ENCODE measurements at places on chromosomes 16 and 17.
A peak's percentile ranks its signal among the peaks of the same experiment; 100 is the strongest.

- no peak for DNase-seq
Measured at GRCh38 chr16:6190776-6191175, 1093.2 kb upstream of the EEF2KMT start.

DNA sequence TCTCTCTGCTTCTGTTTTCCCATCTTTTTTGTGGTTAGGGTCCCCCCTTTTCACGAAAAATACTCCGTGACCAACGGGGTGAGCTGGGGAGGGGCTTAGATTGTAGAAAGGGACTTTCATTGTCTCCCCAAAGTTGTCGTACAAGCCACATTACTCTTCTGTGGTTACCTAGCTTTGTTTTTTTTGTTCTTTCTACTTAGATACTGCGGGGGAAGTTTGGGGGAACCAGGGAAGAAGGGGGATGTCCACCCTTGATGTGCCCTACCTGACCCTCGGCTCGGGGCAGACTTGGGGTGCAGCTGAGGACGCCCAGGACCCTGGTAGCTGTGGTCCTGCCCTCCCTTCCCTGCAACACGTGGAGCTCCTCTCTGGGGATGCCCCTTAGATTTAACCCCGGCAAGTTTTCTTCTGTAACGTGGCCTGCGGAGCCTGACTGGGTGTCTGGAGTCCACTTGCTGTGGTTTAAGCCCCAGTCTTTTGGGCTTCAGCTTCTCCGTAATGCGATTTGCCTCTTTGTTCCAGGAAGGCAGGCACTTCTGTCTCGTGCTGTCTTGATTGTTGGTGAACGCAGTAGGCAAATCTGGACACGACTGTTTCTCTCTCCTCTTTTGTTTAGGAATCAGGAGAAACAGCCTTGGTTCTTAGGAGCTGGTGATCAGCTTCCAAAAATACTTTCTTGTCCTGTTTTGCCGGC, 892 bp downstream of the ABCC1 start:
- DNase-seq = peak; percentile 28

- no peak for DNase-seq
Measured at GRCh38 chr17:71709946-71710345, 410.9 kb upstream of the SOX9 start.

GRCh38 chr17:66469088-66469442, 166.7 kb downstream of the PRKCA start:
- DNase-seq = no peak

- DNase-seq = no peak
Measured at GRCh38 chr17:9414471-9414870, 161.1 kb downstream of the STX8 start.

DNA sequence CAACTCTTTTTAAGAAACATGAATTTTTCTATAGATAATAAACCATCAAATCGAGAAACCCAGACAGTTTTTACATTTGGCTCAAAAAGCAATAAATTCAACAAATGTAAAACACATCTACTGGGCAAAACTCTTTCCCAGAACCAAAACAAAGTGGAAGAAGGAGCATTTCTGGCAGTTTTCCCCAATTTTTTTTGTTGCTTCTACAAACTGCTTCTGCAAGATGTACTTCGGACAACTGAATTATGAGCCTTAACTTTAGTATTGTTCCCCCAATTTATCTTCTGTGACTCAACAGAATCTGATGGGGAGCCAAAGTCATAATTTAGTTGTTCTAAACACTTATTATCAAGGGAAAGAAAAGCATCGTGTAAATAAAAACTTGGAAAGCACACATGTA, 1047.2 kb downstream of the CDH11 start:
- DNase-seq = no peak

- DNase-seq = no peak
Measured at GRCh38 chr16:60064026-60064425, 1329.9 kb upstream of the GOT2 start.

DNA sequence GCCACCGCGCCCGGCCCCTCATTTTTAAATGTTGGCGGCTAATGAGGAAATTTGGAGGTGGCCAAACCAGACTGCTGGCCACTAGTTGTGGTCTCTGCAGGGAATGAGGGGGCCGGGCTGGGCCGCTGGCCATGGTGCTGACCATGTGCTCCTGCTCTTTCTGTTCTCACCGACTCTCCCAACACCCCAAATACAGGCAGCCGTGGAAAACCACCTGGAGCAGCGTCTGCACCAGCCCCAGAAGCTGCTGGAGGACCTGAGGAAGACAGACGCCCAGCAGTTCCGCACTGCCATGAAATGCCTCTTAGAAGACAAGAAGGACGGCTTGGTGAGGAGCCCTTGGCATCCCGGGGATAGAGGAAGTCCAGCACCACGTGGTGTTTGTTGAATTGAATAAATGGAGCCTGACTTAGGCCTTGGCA, 21.3 kb downstream of the OTOA start:
- DNase-seq = no peak

DNA sequence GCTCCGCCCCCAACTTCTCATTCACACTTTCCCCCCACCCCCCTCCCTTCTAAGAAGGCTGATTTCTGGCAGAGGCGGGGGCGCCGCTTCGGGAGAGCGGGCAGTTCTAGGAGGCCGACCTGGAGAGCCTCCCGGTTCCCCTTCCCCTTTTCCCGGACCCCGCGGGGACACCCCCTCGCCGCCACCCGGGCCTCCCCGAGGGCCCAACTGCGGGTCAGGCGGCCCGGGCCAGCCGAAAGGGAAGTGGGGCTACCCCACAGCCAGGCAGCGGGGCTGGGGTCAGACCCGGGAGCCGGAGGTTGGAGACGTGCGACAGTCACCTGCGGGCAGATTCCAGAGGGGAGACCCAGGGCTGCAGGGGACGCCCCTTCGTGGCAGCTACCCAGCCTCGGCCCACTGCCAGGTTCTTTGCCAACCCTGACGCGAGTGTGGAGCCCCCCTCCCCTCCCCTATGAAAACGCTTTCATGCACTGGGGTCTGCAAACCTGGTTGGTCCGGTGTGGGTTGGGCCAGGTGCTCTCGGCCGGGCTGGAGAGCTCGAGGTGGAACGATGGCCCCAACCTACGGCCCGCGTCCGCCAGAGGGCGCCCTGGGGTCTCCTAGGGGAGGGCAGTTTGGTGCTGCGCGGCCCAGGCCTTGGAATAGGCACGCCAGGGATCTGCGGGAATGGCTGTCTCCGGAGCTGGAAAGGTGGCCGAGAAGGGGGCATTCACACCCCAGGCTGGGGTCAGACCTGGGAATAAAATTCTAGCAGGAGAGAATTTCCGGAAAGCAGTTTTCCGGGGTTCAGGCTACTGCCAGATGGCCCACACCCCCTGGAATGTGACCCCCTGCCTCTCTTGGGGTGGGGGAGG, 721 bp upstream of the SOCS3 start:
- peak; percentile 80 for DNase-seq

GRCh38 chr16:25250467-25250866, 7.2 kb downstream of the ZKSCAN2 start:
- no peak for DNase-seq

- DNase-seq = no peak
Measured at GRCh38 chr17:19763416-19763815, 15.3 kb upstream of the ALDH3A1 start.

GRCh38 chr16:10988164-10988803, 43.9 kb downstream of the CLEC16A start:
- peak; percentile 94 for DNase-seq

DNA sequence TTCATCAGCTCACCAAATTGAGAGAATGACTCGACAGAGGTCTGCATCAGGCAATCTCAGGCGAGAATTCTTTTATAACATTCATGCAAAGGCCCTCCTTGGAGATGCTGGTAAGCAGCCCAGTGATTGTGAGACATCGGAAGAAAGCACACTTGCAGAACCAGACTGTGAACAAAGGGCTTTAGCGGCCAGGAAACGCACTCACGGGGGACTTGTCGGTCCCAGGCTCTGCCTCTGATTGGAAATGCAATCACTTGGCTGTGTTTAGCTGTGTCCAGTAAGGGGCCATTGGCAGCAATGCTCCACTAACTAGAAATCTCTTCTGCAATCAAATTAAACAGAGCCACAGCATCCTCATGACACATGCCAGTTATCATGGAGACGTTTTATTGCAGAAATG, 226.7 kb upstream of the CDH13 start:
- DNase-seq = no peak

DNA sequence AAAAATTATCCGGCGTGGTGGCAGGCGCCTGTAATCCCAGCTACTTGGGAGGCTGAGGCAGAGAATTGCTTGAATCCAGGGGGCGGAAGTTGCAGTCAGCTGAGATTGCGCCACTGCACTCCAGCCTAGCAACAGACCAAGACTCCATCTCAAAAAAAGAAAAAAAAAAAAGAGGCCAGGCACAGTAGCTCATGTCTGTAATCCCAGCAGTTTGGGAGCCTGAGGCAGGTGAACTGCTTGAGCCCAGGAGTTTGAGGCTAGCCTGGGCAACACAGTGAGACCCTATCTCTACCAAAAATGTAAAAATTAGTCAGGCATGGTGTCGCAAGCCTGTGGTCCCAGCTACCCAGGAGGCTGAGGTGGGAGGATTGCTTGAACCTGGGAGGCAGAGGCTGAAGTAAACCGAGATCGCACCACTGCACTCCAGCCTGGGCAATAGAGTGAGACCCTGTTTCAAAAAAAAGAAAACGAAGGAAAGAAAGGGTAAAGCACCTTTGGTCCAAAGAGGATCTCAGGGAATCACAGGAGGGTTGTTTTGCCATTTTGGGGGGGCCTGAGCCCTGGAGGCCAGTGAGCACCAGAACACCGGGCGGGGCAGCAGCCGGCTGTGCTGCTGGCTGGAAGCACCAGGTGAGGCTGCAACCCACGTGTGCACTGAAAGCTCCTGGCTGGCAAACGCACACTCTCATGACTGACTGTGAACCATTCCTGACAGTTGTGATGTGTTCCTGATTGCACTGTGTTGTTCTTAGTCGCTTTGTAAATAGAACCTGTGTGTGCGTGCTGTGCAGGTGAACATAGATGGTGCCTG, 18.4 kb downstream of the HS3ST6 start:
- no peak for DNase-seq

GRCh38 chr17:28759256-28759865, 15.6 kb downstream of the TRAF4 start:
- DNase-seq = no peak

DNA sequence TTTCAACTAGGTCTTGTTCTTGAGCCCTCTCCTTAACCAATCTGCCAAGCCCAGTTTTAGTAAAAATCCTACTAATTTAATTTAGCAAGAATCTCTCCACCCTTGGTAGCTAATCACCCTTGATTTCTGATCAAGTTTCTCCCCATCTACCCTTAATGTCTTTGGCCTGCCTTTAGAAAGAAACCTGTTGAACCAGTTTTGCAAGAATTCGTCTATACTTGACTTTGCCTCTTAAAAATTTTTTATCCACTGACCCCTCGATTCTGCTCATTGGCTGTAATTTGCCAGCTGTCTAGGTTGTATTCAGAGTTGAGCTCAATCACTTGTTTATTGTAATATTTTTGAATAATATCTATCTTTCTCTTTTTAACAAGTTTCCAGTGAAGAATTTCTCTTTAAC, 1138.5 kb downstream of the CDH11 start:
- DNase-seq = no peak

GRCh38 chr16:27761816-27762215, 211.9 kb downstream of the KATNIP start:
- no peak for DNase-seq

DNA sequence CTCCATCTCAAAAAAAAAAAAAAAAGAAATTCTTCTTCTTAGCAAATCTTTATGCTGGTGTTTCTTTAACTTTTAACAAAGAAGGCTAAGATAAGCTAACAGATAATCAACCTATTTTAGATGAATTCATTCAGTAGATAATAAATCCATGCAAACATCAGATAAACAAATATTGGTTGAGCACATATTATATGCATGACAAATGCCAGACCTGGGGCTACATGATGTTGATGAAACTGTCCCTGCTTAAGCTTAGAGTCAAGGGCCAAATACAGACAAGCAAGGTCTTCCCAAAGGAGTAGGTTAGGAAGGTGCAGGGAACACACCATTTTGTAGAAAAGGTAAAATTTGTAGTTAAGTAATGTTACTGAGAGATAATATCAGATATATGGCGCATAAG, 6.7 kb upstream of the MAP2K6 start:
- DNase-seq = no peak

DNA sequence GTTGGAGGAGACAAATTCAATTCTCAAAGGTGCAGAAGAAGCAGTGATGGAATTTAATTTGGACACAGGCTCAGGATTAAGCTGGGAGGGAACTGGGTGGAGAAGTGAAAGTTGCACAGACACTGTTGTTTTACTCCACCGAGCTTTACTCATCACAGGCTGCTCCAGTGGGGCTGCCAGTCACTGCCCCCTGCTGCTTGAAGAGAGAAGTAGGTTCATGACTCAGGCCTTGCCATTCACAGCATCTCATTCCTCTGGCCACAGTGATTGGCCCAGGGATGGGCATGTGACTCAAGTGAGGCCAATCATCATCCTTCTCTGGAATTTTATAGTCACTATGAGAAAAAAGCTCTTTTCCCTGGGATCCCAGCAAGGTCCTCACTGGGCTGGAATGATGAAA, 11.8 kb downstream of the GNAO1 start:
- DNase-seq = no peak

GRCh38 chr17:40312893-40313667, 4.1 kb downstream of the RARA start:
- no peak for DNase-seq

GRCh38 chr17:12599186-12599920, 66.3 kb upstream of the MYOCD start:
- DNase-seq = no peak

DNA sequence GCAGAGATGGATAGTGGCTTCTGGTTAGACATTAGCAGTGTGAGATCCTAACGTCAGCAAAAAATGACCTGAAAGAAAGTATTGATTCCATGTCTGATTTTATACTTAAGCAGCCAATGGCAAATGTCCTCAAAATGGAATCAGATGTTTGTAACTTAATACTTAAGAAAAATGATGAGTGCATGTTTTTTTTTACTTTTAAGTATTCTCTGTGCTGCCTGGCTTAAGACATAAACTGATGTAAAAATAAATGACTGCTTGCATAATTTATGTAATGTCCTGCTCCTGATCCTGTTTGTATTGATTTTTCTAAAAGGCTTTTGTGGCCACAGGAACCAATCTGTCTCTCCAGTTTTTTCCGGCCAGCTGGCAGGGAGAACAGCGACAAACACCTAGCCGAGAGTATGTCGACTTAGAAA, 7.4 kb downstream of the CBFB start:
- no peak for DNase-seq

GRCh38 chr16:52466994-52467393, 79.9 kb downstream of the TOX3 start:
- DNase-seq = no peak

GRCh38 chr17:10666906-10667305, 9.8 kb upstream of the MYH3 start:
- DNase-seq = no peak

GRCh38 chr17:30095507-30096244, 20.9 kb upstream of the NSRP1 start:
- DNase-seq = no peak

- no peak for DNase-seq
Measured at GRCh38 chr16:79307214-79307613, 293.3 kb downstream of the MAF start.

Measured in T-helper 1 cell (primary cell).